Kasumi-1 (cell line): ENCODE measurements at places on chromosomes 11 and 22.

- DNase-seq: no peak
These were observed 1133.3 kb downstream of the BRD1 start for GRCh38 chr22:48694296-48694883.

- DNase-seq: no peak
These were observed 2.2 kb upstream of the SLC16A8 start for GRCh38 chr22:38086001-38086845.

- DNase-seq: no peak
These were observed 28.9 kb downstream of the CLMP start for GRCh38 chr11:123166071-123166559.

GRCh38 chr11:119125821-119126220 lies 4.4 kb downstream of the HINFP start:
- DNase-seq: no peak

GRCh38 chr11:45144126-45145082 lies 2.0 kb upstream of the PRDM11 start:
- DNase-seq: no peak

DNA sequence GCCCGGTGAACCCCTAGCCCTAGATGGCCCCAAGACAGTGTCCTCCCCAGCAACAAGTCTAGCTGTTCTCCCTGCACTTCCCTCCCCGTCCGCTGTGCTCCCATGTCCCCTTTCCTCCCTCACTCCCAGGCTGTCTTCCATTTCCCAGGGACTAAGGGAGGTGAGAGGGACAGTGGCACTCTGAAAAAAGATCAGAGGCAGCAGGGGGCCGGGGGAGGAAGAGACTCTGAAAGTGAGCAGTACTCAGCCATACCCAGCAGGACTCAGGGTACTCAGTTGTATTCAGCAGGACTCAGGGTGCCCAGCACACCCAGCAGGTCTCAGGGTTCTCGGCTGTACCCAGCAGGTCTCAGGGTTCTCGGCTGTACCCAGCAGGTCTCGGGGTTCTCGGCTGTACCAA lies 48.4 kb upstream of the THY1 start:
- DNase-seq: no peak

DNA sequence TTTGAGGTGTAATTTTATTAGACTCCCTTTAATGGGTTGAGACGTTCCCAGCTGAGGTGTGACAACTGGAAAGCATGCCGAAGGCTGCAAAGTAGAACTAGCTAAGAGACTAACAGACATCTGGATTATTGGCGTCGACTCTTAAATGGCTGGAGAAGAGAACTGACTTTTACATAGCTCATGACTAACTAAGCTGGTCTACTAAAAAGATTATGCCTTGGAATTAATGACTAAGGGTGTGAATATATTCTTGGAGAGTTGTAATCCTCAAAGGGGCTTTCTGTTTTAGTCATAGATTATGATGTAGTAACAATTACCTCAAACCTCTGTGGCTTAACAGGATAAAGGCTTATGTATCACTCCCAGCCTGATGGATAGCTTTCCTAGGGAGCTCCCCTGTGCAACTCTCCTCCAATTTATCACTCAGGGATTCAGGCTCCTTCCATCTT lies 39.5 kb upstream of the SLC5A12 start:
- no peak for DNase-seq

DNA sequence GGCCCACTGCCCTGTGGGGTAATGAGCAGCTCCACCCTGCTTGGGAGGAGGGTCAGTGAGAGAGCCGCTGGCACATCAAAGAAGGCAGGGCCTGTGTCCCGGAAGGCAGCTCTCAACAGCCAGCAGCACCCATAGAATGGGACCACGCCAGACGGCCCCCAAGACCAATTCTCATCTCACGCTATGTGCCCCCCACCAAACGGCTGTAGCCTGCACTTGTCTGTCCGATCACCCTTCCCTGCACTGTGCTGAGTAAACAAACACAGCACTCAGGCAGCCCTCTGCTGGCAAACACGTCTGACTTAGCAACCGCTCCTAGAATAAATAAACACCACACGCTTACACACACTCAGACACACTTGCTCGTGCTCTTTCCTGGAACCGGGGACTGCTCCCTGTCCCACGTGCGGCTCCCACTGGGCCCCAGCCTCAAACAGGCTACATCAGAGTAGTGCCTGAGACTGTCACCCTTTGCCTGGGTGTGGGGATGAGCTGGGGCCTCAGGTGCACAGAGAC lies 53.2 kb upstream of the CDON start:
- DNase-seq: no peak

DNA sequence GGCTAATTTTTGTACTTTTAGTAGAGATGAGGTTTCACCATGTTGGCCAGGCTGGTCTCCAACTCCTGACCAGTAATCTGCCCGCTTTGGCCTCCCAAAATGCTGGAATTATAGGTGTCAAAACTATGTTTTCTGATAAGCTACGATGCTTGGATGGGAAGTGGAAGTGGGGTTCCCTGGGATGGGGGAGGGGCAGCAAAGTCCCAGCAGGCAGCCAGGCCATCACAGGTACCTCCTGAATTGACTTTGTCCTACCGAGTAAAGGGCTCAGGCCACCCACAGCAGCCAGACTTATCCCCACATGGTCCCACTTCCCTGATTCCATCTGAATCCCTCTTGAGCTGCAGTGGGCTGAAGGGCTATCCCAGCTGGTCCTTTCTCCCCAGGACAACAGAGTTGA lies 6.9 kb downstream of the FTH1 start:
- DNase-seq: no peak

- DNase-seq: no peak
These were observed 236.6 kb upstream of the ANO3 start for GRCh38 chr11:26095340-26095739.

DNA sequence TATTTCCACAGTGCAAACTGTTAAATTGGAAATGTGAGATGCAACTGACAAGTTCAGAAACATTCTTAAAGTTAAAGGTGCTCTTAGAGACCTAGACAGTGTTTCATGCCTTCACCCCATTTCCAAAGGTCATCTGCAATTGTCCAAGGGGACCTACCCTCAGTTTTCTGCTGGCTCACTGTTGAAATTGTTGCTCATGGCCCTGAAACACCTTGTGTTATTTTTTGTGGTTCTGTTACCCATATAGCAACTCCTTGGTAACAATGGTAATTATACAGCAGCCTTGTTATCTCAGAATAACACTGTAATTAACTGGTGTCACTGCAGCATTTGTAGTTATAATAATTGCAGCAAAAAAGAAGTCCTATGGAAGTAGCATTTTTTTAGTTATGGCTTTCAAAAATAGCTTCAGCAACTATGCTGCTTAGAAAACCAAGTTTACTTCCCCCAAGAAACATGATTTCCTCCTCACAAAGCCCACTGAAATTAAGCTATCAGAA lies 49.2 kb upstream of the CCDC34 start:
- DNase-seq: no peak

DNA sequence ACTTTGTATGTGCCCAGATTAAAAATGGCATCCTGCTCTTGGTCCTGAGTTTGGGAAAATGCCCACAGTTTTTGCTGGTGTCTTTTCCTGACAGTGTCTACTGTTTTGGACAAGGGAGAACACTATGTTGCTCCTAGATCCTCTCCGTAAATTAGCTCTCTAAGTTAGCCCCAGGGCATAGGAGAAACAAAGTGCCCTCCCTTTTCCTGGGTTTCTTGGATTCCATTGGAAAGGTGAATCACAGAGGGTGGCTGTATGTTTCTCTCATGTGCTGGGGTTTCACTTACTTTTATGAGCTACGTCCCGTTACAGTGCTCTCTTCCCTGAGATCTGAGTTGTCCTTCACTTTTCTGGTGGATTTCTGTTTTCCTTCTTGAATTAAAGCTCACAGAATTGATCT lies 782.8 kb downstream of the CNTN5 start:
- DNase-seq: no peak

GRCh38 chr22:38218661-38219622 lies 17.1 kb downstream of the MAFF start:
- DNase-seq: no peak

GRCh38 chr22:30020511-30020910 lies 59.8 kb upstream of the HORMAD2 start:
- DNase-seq: no peak

GRCh38 chr22:39133871-39134270 lies 18.6 kb downstream of the CBX7 start:
- no peak for DNase-seq
